ENCODE measurements at places on chromosomes 16 and 17. TPM values are rescaled to one million over a fixed set of nuclear protein-coding genes. Genes with fewer than 3 reads are reported as not detected.

Gene ZDHHC1
- total RNA-seq, result 4.3 TPM

Gene WDR45B
- total RNA-seq, result 32.6 TPM

Gene ABCC3
- 4.0 TPM for total RNA-seq

Gene LITAFD
- not detected for total RNA-seq

Gene TENT4B
- total RNA-seq, result 8.1 TPM

Gene RAB37
- total RNA-seq, result 0.15 TPM

Gene CX3CL1
- total RNA-seq, result 0.83 TPM

Gene MAP2K6
- total RNA-seq, result 0.15 TPM

Gene CALB2
- total RNA-seq, result 0.08 TPM

Gene ALOX15
- total RNA-seq, result not detected

Gene SLFN14
- total RNA-seq, result not detected

Measured in smooth muscle cell of the coronary artery (primary cell).